Activated T-cell treated with anti-CD3 and anti-CD28 coated beads, Interleukin-2, amount 50 U/mL, for 4 hours (primary cell): ENCODE measurements at places on chromosomes 7 and 10. TPM values are rescaled to one million over a fixed set of nuclear protein-coding genes. Genes with fewer than 3 reads are reported as not detected.

Gene MACC1
- total RNA-seq: 0.34 TPM

Gene ZNF503
- 0.16 TPM for total RNA-seq

Gene CTAGE8
- total RNA-seq: 0.53 TPM

Gene RSBN1L
- total RNA-seq: 20.7 TPM

- DNase-seq: no peak
Observed at GRCh38 chr7:142847353-142847752, 7.5 kb upstream of the EPHB6 start.

DNA sequence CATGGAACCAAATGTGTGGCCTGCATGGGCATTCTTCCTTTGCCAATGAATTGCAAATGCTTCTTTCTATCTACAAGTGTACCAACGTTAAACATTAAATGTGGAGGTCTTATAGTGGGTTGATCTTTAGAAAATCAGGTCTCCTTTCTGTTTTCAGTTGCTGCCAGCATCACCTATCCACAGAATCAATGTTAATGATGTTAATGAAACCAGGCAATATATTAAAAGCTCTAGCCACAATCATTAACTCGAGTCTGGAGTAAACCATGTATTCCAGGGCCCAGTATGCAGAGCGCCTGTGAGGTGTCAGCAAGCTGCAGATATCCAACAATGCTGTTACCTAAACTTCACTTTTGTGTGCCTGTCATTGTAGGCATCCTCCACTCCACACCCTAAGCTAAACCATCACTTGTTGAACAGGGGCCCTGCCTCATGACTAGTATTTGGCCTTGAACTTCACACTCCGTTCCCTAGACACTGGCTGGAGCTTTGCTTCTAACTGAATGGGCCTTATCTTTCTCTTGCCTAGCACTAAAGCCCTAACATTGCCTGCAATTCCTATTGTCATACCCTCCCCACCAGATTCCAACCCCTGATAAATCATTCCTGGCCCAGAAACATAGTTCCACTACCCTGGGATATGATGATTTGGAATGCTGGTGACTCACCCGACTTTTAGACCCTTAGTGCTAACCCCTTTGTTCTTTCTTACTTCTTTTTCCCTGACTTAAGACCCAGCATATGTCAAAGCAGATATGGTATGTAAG lies 24.3 kb upstream of the ITGB8 start:
- no peak for DNase-seq

GRCh38 chr10:20955355-20955893 lies 58.3 kb upstream of the NEBL start:
- DNase-seq: no peak

DNA sequence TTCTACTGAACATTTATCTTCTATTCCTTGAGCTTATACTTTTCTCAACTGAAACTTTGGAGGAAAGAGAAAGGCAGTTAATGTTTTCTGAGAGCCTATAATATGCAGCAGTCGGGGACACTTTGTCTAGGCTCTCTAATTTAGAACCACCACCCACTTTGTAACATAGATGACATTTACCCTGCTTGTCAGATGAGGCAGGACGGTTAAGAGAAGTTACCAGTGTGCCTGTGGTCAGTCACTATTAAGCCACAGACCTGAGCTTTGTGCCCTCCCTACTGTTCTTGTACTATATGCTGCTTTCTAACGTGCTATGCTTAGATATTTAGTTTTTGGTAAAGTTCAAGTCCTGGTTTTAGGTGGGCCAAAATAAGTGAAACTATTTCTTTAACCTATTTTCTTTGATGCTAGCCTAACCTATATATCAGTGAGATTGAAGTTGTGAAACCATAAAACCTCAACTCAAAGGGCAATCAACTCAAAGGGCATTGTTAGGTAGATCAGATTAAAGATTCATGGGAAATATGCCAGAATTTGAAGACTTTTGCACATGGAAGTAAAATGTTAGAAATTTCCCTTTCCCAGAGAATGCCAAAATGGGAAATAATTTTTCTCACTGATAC lies 156.5 kb upstream of the AGR3 start:
- no peak for DNase-seq
